Hepatocyte (in vitro differentiated cells): ENCODE measurements at places on chromosomes 1 and 21.

DNA sequence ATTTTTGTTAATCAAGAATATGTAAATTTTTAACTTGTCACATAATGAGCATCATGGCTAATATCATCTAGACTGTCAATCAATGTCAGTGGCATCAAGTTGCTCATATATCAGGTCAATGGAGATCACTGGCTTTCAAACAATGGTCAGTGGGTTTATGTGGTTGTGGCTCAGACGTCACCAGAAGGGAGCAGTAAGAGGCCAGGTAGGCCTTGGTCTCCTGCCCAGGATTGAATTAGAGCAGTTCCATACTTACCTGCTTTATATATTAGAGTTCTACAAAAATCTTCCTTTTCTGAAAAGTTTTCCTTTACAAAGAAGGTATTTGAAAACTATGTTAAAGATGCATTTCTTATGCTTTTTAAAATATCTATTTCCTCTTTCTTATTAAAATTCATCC is 206.3 kb upstream of the B3GALT2 start:
- DNase-seq: no peak

DNA sequence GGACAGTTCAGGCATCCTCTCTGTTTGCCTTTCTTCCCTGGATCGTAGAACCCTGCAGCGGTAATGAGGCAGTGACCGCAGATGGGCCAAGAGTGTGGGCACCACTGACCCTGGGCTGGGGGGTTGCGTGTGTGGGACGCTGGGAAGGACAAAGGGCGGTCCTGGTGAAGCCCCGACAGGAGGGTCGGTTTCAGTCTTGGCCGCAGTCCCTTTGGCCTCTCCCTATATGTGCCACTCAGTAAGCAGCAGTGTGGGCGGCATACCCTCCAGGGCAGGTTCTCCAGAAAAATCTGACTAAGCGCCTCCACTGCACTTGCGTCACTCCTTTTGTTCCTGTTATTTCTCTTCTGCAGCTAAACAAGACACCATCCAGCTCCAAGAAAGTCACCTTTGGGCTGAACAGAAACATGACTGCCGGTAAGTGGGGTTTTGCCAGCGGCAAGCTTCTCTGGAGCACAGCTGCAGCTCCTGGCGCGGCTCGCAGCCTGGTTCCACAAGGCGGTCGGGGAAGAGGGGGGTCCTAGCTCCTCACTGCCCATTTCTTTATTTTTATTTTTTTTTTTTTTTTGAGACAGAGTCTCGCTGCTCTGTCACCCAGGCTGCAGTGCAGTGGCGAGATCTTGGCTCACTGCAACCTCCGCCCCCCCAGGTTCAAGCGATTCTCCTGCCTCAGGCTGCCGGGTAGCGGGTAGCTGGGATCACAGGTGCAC is 27.7 kb upstream of the PDXK start:
- no peak for DNase-seq

DNA sequence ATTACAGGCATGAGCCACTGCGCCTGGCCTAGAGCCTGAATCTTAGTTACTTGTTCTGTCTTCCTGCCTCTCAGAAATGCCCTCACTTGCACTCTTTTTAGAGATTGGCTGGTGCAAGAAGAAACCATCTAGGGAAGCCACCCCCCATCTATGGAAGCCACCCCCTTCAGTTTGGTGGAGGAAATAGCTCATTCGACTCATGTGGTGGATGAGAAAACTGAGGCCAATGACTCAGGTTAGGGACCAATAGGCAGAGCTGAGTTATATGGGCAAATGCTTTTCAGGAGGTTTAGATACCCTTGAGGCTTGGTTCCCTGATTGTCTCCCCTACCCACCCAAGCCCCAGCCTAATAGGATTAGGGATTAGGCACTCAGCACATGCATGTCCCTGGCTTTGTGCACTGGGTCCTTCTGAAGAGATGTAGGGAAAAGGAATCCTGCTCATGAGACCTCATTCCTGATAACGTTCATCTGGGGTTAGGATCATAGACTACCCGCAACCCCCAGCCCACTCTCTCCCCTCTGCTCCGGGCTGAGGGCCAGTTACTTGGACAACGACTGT is 77.1 kb downstream of the PAX7 start:
- DNase-seq: no peak

- DNase-seq: no peak
Measured at GRCh38 chr21:32131164-32131563, 147.7 kb downstream of the MIS18A start.

- DNase-seq: peak; percentile 28
Measured at GRCh38 chr21:15210235-15210678, 145.5 kb upstream of the NRIP1 start.

- no peak for DNase-seq
Measured at GRCh38 chr21:46311568-46311967, 12.1 kb downstream of the C21orf58 start.

DNA sequence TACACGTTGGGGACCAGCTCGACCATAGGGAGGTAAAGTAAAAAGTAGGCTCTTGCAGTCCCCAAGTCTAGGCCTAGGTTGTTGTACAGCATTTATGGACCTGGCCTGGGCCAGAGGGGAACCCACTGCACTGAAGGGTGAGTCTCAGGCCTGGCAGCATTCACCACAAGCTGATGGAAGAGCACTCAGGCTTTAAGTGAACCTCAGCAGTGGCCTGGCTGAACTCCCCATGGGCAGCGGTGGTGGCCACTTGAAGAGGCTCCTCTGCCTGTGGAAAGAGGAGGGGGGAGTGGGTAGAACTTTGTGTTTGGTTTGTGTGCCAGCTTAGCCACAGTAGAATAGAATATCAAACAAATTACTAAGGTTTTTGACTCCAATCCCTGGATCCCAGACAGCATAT is 176.2 kb upstream of the PRMT6 start:
- no peak for DNase-seq

- no peak for DNase-seq
Measured at GRCh38 chr1:78911956-78912880, 94.3 kb downstream of the ADGRL4 start.

DNA sequence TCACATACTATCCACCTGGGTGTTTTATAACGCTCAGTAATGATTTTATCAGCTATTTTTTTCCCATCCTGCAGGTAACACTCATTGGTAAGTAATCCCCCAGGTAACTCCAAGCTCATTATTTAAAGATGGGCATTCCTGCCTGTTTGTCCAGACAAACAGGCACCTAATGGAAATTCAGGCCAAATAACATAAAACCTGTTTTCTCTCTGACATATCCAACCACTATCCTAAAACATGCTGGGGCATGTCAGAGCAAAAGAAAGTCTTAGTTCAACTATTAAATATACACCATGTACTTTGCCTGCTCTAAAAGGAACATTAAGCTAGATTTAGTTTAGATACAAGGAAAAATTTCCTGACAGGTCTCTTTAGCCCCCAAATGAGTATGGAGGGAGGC is 987.7 kb downstream of the TTLL7 start:
- DNase-seq: no peak

GRCh38 chr1:94621802-94622201 is 80.2 kb upstream of the F3 start:
- no peak for DNase-seq

DNA sequence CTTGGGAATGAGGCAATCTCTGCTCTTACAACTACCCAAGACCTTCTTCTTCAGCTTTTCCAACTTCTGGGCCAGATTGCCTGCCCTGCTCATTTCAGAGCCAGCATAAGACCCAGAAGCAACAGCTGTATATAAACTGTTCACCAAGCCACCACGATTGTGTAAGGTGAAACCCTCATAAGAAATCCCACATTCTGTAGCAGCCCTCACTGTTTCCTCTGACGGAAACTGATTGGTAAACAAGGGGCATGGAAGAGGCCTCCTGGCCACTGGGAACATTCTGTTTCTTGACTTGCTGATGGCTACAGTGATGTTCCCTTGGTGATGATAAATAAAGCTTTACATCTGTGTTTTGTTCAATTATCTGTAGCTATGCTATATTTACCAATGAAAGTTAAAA is 39.7 kb upstream of the EXO1 start:
- peak; percentile 6 for DNase-seq

DNA sequence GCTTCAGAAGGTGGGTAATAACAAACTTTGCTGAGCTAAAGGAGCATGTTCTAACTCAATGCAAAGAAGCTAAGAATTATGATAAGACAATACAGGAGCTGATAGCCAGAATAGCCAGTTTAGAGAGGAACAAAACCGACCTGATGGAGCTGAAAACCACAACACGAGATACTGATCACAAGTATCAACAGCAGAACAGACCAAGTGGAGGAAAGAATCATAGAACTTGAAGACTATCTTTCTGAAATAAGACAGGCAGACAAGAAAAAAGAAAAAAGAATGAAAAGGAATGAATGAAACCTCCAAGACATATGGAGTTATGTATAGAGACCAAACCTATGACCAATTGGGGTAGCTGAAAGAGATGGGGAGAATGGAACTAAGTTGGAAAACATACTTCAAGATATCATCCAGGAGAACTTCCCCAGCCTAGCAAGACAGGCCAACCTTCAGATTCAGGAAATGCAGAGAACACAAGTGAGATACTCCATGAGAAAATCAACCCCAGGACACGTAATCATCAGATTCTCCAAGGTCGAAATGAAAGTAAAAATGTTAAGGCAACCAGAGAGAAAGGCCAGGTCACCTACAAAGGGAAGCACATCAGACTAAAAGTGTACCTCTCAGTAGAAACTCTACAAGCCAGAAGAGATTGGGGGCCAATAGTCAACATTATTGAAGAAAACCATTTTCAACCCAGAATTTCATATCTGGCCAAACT is 20.5 kb downstream of the CD84 start:
- DNase-seq: no peak

DNA sequence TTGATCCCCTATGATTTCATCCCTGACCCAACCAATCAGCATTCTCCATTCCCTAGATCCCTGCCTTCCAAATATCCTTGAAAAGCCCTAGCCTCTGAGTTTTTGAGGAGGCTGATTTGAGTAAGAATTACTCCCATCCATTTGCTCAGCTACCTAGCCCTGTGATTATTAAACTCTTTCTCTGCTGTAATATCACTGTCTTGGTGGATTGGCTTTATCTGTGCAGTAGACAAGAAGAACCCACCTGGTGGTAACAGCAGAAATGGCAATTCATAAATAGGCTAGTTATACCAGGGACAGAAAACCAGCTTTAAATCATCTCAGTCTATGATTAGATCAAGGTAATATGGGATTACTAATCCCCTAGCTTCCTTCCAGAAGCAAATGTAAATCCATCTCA is 13.0 kb downstream of the IL20 start:
- DNase-seq: no peak

- DNase-seq: no peak
Measured at GRCh38 chr1:68704800-68705443, 208.0 kb upstream of the DEPDC1 start.

- no peak for DNase-seq
Measured at GRCh38 chr1:8076176-8076575, 50.1 kb upstream of the ERRFI1 start.

- DNase-seq: no peak
Measured at GRCh38 chr1:37861151-37861550, 1.8 kb upstream of the MTF1 start.

- DNase-seq: no peak
Measured at GRCh38 chr1:171798765-171799164, 17.3 kb downstream of the METTL13 start.

GRCh38 chr1:32246888-32247273 is at the start of gene FAM167B:
Gene FAM167B, plus strand, starts transcription at chr1:32247222. Its CDS starts 200 bp downstream, at chr1:32247422.
- DNase-seq: no peak

GRCh38 chr1:25061261-25061995 is 131.4 kb upstream of the RUNX3 start:
- DNase-seq: no peak
